T-helper 2 cell treated with Interferon-gamma antibody and Interleukin-4, amounts not matched to agents 5 μg/mL and 100 μg/mL, for 36 hours (primary cell): ENCODE measurements at places on chromosomes 7 and 10.
A peak's percentile ranks its signal among the peaks of the same experiment; 100 is the strongest.

GRCh38 chr10:104128214-104128613, 6.2 kb downstream of the SFR1 start:
- H3K4me3 ChIP-seq, result no peak overlapping the region
- H3K27me3 ChIP-seq, result peaks cover 9% of the 10 kb centered on the region
- peaks cover 11% of the 10 kb centered on the region for H3K4me1 ChIP-seq
- peaks cover 14% of the 10 kb centered on the region for H3K36me3 ChIP-seq
- no peak overlapping the region for H3K27ac ChIP-seq

DNA sequence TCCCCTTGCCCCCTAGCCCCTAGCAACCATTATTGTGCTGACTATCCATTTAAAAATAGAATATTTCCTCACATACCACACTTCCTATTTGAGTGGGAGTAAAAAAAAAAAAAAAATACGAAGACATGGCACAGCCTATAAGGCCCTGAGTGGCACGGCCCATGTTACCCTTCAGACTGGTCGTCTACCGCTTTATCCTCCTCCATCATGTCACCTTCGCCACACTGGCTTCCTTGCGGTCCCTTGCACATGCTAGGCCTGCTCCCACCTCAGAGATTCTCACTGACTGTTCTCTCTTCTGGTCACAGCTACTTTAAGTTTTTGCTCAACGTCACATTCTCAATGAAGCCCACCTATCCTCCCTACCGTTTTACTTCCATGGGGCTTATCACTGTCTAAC, 130.3 kb downstream of the ATE1 start:
- DNase-seq, result no peak
- no peak overlapping the region for H3K4me3 ChIP-seq
- H3K27me3 ChIP-seq, result no peaks in the 10 kb centered on the region
- H3K27ac ChIP-seq, result no peak overlapping the region
- H3K4me1 ChIP-seq, result no peaks in the 10 kb centered on the region

GRCh38 chr10:121611393-121612159, 13.3 kb upstream of the FGFR2 start:
- H3K4me3 ChIP-seq, result no peak overlapping the region
- H3K27ac ChIP-seq, result no peak overlapping the region
- DNase-seq, result no peak
- no peaks in the 10 kb centered on the region for H3K4me1 ChIP-seq
- peaks cover 8% of the 10 kb centered on the region for H3K27me3 ChIP-seq
- H3K36me3 ChIP-seq, result no peaks in the 10 kb centered on the region

- H3K27ac ChIP-seq, result no peak overlapping the region
- DNase-seq, result no peak
Measured at GRCh38 chr10:31464552-31464951, 145.5 kb downstream of the ZEB1 start.

DNA sequence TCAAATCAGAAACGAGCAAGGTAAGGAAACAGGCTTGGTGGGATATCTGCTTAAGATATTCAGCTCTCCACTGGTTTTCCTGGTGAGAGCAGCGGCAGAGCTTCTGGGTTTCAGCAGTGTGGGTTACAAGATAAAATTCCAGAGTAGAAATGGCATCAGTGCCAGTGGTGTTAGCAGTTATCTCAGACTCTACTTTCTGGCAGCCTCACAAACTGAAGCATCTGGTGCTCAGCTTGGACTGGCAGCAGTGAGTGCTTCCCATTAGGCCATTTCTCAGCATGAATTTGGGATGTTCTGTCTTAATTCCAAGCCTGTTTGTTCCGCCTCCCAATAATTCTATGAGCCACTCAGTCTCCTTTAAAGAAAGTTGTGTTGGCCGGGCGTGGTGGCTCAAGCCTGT, 6.9 kb upstream of the GSTO2 start:
- H3K27ac ChIP-seq, result no peak overlapping the region
- H3K27me3 ChIP-seq, result no peaks in the 10 kb centered on the region
- peaks cover 76% of the 10 kb centered on the region for H3K36me3 ChIP-seq

DNA sequence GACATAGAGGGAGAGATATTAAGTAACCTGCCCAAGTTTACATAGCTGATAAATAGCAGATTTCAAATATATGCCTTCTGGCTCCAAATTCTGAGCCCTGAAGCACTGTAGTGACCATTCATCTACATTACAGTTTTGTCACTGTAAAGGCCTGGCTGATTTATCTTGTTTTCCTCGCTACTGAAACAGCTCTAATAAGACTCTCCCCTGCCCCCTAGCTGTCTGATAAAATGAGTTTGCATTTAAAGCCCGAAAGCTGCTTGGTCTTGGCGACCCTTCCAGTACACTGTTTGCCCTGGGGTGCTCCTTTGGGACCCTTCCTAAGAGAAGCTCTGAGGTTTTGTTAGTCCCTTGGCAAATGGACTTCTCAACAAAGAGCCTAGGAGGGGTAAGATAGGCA, 59.7 kb upstream of the RAB11FIP2 start:
- H3K36me3 ChIP-seq, result no peaks in the 10 kb centered on the region
- H3K4me1 ChIP-seq, result peaks cover 6% of the 10 kb centered on the region
- H3K27ac ChIP-seq, result no peak overlapping the region
- no peak for DNase-seq
- no peaks in the 10 kb centered on the region for H3K27me3 ChIP-seq

- no peak for DNase-seq
- no peak overlapping the region for H3K27ac ChIP-seq
- no peaks in the 10 kb centered on the region for H3K27me3 ChIP-seq
- no peaks in the 10 kb centered on the region for H3K36me3 ChIP-seq
Measured at GRCh38 chr10:130929422-130930325, 381.8 kb downstream of the TCERG1L start.

DNA sequence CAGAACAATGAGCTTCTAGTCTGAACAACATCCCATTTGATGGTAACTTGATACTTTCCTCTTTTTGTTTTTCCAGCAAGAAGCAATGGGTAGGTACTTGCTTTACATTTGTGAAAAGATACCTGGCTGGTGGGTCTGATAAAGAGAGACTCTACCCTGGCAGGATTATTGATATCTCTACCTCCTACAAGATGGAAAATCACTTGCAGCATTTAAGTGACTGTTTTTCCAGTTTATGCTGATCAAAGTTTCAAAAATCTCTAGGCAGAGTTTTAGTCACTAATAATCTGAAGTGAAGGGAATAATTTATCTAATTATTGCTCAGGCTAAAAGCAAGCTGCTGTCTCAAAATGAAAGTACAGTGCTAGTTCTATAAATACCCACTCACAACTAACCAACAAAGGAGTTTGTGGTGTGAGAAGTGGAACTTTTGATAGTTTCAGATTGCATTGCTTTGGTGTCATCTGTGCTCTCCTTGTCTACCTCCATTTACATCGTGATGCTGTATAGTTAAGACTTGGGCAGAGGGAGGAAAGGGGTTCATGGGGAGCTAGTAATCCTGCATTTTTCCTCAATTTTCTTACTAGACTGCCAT, 86.0 kb upstream of the ANKRD1 start:
- H3K27ac ChIP-seq, result peak overlapping the region; percentile 79
- H3K36me3 ChIP-seq, result no peaks in the 10 kb centered on the region
- H3K4me3 ChIP-seq, result peak overlapping the region; percentile 70
- H3K27me3 ChIP-seq, result peaks cover 18% of the 10 kb centered on the region
- H3K4me1 ChIP-seq, result peaks cover 28% of the 10 kb centered on the region

DNA sequence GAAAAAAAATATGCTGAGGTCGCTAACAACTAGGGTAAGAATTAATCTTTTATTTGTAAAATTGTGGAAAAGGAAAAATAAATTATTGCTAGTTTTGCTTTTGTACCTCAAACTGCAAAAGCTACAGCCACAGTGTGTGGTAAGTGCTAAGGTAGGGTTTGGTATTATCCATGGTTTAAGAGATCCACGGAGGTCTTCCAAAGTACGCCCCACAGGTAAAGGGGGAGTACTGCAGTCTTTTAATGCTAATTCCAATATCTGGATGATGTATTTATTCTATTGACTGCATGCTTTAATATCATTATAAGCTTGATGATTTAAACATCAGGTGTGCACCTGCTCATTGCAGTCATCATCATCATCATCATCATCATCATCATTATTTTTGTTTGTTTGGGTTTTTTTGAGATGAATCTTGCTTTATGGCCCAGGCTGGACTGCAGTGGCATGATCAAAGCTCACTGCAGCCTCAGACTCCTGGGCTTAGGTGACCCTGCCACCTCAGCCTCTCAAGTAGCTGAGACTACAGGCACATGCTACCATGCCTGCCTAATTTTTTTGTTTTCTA, 38.4 kb upstream of the BMS1 start:
- no peaks in the 10 kb centered on the region for H3K4me1 ChIP-seq
- H3K4me3 ChIP-seq, result no peak overlapping the region
- H3K27me3 ChIP-seq, result peaks cover 2% of the 10 kb centered on the region
- no peaks in the 10 kb centered on the region for H3K36me3 ChIP-seq

DNA sequence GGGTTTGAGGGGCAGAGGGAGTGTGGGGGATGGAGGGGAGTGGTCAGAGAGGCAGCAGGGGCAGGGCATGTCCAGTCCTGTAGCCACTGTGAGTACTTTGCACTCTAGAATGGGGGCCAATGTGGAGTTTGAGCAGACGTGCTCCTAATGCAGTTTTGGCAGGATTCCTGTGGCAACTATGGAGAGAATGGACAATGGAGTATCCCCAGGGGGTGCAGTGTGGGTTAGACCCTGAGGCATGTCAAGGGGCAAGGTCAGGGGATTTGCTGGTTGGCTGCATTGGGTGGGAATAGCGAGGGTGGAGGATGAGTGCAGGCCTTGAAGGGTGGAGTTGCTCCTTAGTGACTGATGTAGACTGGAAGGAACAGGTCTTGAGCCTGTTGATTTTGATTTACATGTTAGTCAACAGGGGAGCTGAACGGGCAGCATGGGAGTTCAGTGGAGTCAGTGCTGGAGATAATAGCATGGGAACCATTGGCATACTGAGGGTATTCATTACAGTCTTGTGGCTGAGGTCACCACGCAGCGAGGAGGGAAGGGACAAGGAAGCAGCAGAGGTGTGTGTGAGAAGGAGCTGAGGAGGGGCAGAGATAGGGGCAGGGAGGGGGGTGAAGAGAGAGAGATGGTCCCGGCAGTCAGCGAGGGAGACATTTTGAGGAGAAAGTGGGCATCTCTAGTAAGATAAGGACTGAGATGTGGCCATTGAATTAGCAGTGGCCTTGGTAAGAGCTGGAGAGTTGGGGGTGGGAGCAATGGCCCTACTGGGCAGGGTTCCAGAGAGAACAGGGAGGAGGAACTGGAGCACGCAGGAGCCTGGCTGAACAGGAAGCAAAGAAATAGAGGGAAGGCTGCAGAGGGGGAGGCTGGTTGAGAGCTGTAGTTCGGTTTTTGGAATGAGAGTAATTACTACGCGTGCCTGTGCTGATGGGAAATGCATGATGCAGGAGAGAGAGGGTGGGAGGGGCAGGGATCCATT, 112.7 kb downstream of the CCNY start:
- H3K27me3 ChIP-seq, result no peaks in the 10 kb centered on the region
- peaks cover 21% of the 10 kb centered on the region for H3K36me3 ChIP-seq
- peak overlapping the region; percentile 89 for H3K27ac ChIP-seq
